ENCODE measurements at places on chromosomes 16 and 17. TPM values are rescaled to one million over a fixed set of nuclear protein-coding genes. Genes with fewer than 3 reads are reported as not detected.

The KRT13 gene
- not detected for total RNA-seq

The CANT1 gene
- 42.5 TPM for total RNA-seq

The CRHR1 gene
- total RNA-seq: not detected

The SPECC1 gene
- 0.43 TPM for total RNA-seq

The CCDC78 gene
- total RNA-seq: 0.34 TPM

The CDK10 gene
- 30.2 TPM for total RNA-seq

The KRTAP3-2 gene
- total RNA-seq: not detected
